Activated CD8-positive, alpha-beta memory T cell treated with anti-CD3 and anti-CD28 coated beads for 4 hours (primary cell): ENCODE measurements at places on chromosomes 3 and 15.

- no peak for DNase-seq
Measured at GRCh38 chr3:115359536-115359935, 212.4 kb upstream of the ZBTB20 start.

DNA sequence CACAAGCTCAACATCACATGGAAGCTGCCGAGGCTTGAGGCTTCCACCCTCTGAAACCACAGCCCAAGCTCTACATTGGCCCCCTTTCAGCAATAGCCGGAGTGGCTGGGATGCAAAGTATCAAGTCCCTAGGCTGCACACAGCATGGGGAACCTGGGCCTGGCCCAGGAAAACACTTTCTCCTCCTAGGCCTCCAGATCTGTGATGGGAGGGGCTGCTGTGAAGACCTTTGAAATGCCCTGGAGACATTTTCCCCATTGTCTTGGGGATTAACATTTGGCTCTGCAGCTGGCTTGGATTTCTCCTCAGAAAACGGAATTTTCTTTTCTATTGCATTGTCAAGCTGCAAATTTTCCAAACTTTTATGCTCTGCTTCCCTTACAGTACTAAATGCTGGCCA lies 18.2 kb downstream of the HRG start:
- DNase-seq = no peak

DNA sequence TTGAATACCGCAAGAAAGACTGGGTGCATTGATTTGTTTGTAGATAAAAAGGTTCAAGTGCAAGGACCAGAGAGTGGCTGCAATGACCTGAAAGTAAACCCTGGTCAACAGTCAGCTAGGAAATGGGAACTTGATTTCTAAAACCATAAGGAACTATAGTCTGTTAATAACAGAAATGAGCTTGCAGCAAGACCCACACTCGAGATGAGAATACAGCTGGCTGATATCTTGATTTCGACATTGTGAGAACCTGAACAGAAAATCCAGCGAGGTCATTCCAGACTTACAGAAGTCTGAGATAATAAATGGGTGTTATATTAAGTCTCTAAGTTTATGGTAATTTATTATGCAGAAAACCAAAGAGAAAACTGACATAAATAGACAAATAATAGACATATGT lies 177.3 kb downstream of the NFKBIZ start:
- DNase-seq = no peak

DNA sequence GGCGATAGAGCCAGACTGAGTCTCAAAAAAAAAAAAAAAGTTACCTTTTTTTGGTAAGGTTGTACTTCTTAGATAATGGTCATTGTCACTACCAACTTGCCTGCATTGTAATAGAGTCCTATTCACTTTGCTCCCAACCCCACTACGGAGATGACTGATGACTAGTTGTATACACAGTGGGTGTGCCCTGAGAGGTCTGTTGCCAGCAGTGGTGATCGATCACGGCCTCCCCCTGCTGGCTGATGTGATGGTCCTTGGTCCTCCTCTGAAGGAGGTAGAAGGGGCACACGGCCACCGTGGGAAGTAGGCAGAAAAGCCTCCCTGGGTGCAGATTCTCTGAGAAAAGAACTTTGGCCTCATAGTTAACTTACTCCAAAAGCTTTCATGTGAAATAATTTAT lies 10.7 kb downstream of the GCNT3 start:
- no peak for DNase-seq

DNA sequence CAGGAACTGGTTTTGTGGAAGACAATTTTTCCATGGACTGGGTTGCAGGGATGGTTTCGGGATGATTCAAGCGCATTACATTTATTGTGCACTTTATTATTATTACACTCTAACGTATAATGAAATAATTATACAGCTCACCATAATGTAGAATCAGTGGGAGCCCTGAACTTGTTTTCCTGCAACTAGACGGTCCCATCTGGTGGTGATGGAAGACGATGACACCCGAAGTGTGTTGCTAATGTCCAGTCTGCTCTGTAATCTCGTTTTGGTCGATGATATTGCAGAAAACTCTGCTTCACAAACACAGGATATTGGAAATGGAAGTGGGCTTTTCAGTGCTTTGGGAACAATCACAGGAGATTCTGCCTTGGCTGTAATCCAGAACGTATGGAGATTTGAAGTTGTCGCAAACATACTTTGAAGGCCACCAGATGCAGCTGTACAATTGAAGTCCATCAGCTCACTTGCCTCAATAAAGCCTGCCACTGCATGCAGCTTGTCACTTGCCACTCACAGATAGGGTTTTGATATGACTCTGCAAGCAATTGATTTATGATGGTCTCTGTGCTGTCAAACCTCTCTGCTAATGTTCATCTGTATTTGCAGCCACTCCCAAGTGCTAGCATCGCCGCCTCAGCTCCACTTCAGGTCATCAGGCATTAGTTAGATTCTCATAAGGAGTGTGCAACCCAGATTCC lies 141.7 kb downstream of the TJP1 start:
- DNase-seq = no peak

- no peak for DNase-seq
Measured at GRCh38 chr3:141006344-141006743, 44.8 kb upstream of the SPSB4 start.

DNA sequence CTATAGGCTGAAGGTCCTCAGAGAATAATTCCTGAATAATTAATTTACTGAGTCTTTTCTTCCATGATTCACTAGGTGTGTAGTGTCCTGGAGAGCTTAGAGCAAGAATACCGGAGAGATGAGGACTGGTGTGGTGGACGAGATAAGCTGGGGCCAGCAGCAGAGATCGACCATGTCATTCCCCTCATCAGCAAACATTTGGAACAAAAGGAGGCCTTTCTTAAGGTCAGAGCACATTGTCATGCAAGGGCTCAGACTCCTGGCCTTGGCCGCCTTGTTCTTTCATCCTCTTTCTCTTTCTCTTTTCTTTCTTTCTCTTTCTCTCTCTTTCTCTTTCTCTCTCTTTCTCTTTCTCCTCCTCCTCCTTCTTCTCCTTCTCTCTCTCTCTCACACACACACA lies 291.4 kb upstream of the UMPS start:
- DNase-seq = no peak

GRCh38 chr15:67042551-67043142 lies 22.8 kb upstream of the SMAD3 start:
- no peak for DNase-seq

DNA sequence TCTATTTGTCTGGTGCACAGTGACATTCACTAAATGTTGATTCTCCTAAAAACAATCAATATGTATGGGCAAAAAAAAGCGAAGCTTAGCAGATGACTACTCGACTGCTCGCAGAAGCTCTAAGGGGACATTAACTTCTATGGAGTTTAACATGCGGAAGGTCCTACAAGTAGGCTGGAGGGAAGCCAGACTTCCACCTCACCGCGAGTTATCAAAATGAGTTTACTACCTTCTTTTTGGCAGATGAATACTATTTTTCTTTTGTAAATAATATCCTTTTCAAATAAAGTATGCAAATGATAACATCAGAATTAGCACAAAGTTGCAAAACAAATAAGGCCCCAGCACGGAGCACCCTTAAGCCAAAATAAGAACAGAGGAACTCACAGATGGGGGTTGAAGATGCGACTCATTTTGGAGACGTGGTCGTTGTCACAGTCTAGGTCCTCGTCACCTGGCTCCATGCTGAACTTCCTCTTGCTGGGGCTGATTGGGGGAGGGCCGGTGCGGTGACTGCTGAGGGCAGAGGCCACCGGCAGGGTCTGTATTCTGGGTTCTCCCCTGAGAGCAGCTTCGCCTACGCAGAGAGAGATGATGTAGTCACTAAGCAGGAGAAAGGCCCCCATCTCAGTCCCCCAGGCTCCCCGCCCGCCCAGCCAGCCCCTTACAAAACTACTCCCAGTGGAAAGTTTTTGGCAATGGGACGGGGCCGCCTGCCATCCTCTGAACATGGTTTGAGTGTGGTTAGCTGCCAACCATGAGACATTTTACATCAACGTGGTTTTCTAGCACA lies 42.1 kb downstream of the VGLL4 start:
- no peak for DNase-seq

GRCh38 chr15:101042320-101042719 lies 123.2 kb downstream of the LRRK1 start:
- DNase-seq = no peak

- no peak for DNase-seq
Measured at GRCh38 chr3:97658668-97659285, 105.8 kb upstream of the ARL6 start.

DNA sequence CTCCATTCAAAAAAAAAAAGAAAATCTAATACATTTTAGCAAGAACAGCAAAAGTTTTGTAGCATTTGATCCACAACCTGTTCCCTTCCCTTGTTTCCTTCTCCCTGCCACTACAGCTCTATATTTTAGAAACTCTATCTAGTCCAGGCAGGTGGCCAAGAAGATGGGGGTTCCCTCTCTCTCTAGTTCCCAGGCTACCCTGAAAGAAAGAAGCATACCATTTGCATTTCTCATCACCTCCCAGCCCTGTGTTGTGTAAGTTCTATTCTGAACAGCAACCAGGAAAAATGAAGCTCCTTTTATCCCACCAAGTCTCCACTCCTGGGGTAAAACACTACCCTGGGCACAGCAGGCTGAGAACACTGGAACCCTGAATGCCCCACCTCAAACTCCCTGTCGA lies 100.0 kb downstream of the PCCB start:
- DNase-seq = no peak
